ENCODE measurements at places on chromosomes 1 and 21.

DNA sequence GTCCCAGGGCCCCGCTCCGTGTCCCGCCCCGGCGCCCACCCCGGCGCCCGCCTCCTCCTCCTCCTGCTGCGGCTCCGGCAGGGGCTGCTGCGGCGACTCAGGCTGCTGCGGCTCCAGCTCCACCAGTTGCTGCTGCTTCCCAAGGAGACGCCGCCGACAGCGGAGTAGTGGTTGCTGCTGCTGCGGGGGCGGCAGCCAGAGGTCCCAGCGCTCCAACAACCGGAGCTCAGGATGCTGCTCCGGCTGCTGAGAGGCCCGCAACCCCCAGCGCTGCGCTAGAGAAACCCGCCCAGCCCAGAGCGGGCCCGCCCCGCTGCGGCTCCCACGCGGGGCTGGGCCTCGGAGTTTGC, 1.1 kb downstream of the CRCT1 start:
- DNase-seq: no peak

DNA sequence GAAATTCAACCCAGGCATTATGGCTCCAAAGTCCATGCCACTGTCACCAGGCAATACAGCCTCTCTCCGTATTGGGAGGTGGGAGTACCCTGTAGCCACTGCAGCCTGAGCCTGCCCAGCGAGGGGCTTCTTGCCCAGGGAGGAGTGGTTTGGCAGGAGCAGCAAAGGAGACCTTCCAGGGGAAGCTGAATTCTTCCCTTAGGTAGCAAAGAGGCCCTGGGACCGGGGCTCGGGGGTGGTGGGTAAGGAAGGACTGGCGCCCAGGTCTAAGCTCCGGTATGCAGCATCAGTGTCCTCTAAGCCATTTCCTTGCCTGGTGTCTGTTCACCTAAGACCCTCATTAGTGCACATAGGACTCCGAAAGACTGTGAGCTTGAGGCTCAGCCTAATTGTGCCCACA, 17.0 kb downstream of the TNNT2 start:
- no peak for DNase-seq

- no peak for DNase-seq
These were observed 31.0 kb upstream of the MAN1A2 start for GRCh38 chr1:117336088-117336817.

DNA sequence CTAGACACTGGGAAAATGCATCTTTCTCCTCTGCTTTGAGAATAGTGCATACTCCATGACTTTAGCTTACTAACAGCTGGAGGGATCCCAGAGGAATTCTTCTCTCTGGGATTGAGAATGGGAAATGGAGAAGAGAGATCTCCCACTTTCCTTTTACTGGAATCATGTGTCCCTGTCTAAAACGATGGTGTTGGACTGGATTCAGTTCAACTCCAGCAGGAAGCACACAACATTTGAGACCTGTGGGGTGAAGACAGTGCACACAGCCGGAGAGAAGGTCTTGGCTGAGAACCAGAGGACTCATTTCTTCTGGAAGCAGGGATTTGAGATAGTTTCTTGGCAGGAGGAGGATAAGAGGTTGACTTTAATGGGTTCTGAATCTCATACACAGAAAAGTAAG, 58.7 kb downstream of the TRABD2B start:
- no peak for DNase-seq

- no peak for DNase-seq
These were observed 49.8 kb upstream of the IKBKE start for GRCh38 chr1:206420471-206420870.

DNA sequence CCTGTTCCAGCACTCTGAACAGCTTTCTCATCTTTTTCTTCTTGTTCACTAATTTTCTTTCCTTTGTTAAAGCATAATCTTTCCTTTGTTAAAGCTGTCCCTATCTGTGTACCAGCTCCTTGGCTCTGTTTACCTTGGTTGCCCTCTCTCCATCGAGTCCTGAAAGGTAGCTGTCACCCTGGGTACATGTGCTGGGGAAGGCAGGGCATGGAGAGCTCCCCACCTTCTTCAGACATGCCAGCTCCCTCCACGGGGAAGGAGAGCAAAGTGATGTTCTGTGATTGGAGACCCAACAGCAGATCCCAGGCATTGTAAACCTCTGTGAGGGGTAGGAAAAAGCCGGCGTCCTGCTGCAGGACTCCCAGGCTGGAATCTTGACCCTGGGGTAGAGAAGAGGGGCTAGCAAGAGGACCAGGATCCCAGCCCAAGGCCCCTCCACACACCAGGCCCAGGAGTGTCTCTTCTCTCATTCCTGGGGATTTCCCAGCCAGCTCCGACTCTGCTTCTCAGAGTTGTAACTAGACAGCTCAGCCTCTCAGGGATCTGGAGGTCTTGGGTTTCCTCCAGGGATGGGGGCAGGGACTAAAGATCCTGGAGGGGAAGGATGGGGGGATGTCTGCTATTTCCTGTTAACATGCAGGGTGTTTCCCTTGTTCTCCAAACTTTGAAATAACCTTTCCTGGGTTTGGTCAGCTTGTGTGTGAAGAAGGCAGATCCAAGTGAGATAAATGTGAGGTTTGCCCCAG, 34.4 kb downstream of the TMCC2 start:
- no peak for DNase-seq

DNA sequence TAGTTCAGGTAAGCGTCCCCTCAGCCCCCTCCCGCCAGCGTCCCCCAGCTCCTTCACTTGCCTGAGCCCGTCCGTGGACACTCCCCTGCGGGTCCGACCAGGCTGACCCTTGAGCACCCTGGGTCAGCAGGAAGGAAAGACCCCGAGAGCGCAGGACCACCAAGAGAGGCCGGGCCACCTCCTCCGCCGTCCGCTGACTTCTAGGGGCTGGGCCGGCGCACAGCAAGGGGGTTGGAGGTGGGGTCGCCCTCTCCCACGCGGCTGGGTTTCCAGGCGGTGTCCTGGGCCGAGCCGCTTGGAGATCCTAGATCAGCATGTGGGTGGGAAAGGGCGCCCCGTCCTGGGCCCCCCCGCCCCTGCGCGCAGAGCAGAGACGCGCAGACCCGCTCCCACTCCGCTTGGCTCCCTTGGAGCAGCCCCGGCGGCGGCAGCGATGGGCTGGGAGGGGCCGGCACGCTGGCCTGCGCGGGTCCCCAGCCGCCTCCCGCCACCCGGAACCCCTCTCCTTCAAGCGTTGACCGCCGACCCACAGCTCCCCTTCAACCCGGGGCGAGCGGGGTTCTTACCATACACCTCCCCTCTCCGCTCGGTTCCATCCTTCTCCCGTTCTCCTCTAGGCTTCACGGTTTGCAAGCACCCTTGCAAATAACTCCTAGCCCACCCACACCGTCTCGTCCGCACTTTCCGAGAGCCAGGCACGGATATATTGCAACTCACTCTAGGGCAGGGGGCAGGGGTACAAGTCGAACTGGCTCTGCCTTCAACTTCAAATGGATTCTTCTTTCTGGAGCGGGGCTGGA, 7.5 kb downstream of the KNCN start:
- DNase-seq: no peak

DNA sequence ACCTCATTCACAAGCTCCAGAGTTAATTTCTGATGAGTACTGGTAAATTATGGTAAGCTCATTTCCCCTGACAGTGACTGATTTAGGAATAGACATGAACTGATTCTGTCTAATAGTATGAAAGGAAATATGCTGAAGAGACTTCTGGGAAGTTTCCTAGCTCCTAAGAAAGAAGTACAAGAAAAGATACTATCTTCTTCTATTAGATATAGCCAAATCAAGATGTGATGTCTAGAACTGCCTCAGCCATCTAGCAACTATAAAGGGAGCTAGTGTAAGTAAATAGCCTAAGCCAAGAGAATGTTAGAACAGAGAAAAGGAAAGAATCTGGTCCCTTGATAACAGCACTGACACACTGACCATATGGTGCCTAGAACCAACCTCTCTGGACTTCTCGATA, 10.7 kb upstream of the PHTF1 start:
- DNase-seq: no peak

DNA sequence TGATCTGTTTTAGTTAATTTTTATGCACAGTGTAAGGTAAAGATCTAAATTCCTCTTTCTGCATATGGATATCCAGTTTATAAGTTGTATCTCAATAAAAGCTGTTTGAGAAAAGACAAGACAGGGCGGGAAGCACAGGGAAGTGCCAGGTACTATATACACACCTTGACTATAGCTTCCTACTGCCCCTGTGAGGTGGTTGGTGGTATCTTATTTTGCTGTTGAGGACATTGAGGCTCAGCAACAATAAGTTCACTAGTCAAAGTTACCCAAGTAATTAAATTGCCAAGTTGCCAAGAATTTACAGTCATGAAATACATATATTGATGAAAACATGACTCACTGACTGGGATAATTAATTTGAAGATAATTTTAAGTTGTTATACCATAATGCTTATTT, 109.1 kb downstream of the CD247 start:
- no peak for DNase-seq

DNA sequence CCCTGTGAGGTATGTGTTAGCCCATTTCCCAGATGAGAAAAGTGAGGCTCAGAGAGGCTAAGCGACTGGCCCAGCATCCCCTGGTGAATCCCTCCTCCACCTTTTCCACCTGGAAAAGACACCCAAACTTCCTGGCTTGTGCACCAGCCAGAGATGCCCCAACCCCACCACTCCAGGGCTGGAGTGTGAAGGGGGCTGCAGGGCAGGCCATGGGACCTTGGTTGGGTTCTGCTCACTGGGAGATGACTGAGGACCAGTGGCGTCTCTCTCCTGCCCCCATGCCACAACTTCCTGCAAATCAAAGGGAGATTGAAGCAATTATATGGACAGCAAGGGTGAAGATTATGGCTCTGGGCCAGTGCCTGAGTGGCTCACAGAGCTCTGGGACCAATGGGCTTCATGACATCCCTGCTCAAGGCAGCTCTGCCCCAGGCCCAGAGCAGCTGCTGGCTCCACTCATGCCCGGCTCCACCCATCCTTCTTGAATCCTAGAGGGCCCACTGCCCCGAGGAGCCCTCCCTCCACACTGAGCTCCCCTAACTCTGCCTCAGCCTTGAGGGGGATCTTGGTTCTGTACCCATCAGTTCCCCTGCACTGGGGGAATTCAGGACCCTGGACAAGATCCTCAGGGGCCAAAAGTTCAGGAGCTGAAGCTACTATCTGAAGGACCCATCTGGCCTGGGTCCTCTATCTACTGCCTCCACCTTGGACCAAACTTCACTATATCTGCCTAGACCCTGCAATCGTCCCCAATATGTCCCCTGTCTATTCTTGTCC, 416.9 kb downstream of the PTPRU start:
- DNase-seq: no peak

DNA sequence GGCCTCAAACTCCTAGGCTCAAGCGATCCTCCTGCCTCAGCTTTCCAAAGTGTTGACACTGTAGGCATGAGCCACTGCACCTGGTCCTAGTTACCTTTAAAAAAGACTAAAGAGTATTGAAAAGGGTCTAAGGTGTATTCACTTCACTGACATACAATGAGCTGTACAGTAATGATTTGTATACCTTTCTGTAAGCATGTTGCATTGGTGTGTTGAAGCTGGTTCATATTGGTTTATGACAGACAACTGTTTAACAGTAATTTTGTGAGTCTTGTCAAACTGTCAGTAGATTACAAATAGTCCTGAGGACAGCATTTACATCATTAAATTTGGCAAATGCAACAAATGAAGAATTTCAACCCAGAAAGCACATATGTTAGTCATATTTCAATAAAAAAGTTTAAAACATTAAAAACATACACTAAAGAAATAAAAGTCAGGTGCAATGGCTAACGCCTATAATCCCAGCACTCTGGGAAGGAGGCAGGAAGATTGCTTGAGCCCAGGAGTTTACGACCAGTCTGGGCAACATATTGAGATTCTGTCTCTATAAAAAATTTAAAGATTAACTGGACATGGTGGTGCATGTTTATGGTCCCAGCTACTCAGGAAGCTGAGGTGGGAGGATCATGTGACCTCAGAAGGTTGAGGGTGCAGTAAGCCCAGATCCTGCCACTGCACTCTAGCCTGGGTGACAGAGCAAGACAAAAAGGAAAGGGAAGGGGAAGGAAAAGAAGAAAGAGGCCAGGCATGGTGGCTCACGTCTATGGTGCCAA, 88.3 kb upstream of the HP1BP3 start:
- DNase-seq: no peak

- DNase-seq: no peak
These were observed 22.9 kb upstream of the MOB3C start for GRCh38 chr1:46639547-46639946.

- no peak for DNase-seq
These were observed 1.9 kb upstream of the GPR88 start for GRCh38 chr1:100536031-100536430.

DNA sequence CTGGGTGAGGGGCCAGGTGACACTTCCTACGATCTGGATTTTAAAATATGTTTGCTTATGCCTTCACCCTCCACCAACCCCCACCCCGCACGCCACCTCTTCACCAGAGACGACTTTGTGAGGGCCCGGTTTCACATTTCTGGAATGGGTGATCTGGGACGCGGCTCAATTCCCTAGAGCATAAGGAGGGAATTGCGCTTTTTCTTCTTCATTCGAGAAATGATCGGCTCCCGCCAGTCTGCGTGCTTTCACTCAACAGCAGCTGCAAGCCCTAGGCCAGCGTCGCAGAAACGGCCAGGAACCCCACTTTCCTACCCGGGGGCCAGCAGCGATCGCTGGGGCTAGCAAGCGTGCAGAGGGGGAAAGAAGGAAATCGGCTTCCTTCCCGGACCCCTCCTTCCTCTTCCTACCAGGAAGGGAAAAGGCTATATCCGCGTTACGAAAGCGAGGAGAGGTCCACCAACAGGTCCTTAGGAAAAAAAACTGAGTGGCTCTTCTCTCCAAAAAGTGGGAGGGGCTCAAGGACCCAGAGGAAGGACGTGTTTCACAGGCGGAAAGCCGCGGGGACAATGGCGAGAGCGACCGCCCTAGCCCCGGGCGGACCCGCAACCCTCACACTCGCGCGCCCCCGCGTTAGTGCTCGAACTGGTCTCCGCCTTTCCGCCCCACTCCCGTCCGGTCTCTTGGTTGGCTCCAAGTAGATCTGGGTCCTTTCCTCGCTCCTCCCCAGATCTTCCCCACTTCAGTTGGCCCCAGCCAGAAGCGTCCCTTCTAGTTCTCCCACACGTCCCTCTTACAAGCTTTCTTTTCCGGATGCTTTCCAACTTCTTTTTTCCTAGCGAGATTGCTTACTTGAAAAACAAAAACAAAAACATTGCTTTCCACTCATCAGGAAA, 1.1 kb upstream of the ADAMTS1 start:
- peak; percentile 38 for DNase-seq

Data from hematopoietic multipotent progenitor cell (in vitro differentiated cells).